ENCODE measurements at places on chromosomes 2 and 18. TPM values are rescaled to one million over a fixed set of nuclear protein-coding genes. Genes with fewer than 3 reads are reported as not detected.

- no peak for DNase-seq
These were observed 36.6 kb upstream of the CCNYL1 start for GRCh38 chr2:207674826-207675225.

DNA sequence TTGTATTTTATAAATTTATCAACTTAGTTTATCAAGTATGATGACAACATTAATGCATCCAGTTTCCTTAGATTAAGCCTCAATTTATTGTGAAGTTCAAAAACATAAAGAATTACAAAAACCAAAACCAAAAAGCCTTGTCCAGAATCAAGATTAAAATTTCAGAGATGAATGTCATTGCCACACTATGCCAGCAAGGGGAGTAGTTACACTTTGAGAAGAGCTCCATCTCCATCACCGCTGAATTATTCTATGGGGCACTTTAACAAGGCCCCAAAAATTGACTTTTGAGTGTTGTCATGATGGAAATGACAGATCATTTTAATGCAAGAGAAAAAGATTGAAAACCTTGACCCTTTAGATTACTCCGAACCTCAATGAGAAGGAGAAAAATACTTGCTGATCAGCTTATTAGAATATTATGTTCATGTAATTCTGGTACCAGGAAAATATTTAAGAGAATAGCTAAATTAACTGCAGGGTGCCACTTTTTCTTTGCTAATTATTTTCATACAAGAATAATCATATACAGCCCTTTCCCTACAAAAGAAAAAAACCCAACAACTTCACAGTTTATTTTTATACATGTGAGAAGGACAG lies 152.5 kb upstream of the AQP4 start:
- no peak for DNase-seq

ELAC1 gene
- 8.6 TPM for total RNA-seq

UBE2E3 gene
- 54.6 TPM for total RNA-seq

DNA sequence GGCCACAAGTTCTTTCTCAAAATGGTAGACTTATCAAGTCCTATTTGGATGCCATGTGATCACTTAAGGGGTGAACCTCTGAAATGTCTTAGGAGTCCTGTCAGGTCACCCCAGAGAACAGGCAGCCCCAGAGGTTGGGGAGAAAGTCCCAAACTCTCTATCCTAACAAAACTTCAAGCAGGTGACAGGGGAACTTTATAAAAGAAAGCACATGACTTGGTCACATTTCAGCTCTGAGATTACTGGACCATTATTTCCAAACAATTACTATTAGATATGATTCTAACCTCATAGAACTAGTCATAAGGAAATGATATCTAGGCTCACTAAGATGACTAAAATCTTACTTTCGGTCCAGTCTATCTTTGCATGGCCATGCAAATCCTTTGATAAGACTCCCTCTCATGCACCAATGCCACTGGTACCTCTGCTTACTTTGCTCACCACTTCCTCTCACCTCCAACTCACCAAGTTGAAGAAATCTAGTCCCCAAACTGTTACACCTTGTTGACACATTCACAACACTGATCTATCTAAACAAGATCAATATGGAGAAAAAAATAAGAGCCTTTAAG lies 107.0 kb downstream of the GALNT14 start:
- no peak for DNase-seq

GRCh38 chr18:8767340-8767739 lies 62.0 kb downstream of the MTCL1 start:
- no peak for DNase-seq

ESPNL gene
- total RNA-seq = 0.06 TPM

GRCh38 chr2:179096090-179096489 lies 46.2 kb upstream of the CCDC141 start:
- no peak for DNase-seq

HOXD11 gene
- total RNA-seq = 0.37 TPM

LRRTM4 gene
- total RNA-seq = not detected

- no peak for DNase-seq
These were observed 10.2 kb downstream of the DSG4 start for GRCh38 chr18:31386741-31387140.

RNF152 gene
- total RNA-seq = 80.9 TPM

- peak; percentile 72 for DNase-seq
These were observed at the start of gene PRKCE for GRCh38 chr2:45651415-45652089. Gene PRKCE, plus strand, starts transcription at chr2:45651675.

C1QL2 gene
- not detected for total RNA-seq

CACNB4 gene
- 1.3 TPM for total RNA-seq

- DNase-seq = no peak
These were observed 14.6 kb downstream of the ABCG8 start for GRCh38 chr2:43853141-43854081.

- DNase-seq = no peak
These were observed 88.1 kb upstream of the SLC8A1 start for GRCh38 chr2:40540026-40540425.

DNA sequence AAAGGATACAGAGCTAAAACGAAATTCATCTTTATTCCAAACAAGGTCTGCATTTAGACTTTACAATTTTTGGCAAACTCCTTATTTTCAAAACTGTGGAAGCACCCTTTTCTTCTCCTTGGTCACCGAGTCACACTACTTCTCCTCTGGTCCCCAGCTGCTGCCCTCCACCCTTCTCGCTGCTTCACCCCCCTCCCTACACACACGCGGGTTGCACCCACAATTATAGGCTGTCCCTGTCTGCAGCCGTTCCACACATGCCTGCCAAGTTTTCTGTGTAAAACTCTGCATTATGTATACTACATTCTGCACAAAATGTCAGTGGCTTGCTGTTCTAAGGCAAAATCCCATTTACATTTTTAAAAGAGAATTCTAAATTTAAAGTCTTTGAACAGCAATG lies 63.5 kb downstream of the PTPN2 start:
- DNase-seq = no peak

DNA sequence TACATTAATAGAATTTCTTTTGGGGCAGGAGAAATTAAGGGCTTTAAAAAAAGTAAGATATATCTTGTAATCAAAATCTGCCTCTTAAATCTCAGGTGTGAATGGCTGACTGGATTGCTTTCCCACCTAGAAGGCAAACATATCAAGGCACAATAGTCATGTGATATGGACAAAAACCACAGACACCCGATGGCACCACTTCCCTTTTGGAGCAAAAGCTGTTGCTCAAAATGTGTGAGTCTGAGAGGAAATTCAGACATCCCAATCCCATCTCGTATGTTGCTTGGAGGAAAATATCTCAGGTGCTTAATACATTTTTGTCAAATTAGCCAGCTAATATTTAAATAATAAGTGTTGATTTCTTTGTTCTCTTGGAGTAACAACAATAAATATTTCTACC lies 120.7 kb downstream of the KCNF1 start:
- no peak for DNase-seq

OTOF gene
- not detected for total RNA-seq

GRCh38 chr18:80009661-80010550 lies 21.5 kb upstream of the TXNL4A start:
- DNase-seq = peak; percentile 40

ARHGEF4 gene
- total RNA-seq = 1.1 TPM

GRCh38 chr2:88307817-88308216 lies 137.7 kb downstream of the THNSL2 start:
- DNase-seq = no peak

MC2R gene
- total RNA-seq = not detected

PAX8 gene
- 1.3 TPM for total RNA-seq

GRCh38 chr18:41905786-41906527 lies 49.1 kb upstream of the PIK3C3 start:
- DNase-seq = no peak

AAK1 gene
- total RNA-seq = 59.5 TPM

- DNase-seq = no peak
These were observed 286.8 kb downstream of the ARL6IP6 start for GRCh38 chr2:153005071-153005730.

GRCh38 chr2:71801969-71802368 lies 345.7 kb downstream of the CYP26B1 start:
- DNase-seq = peak; percentile 39

All from left colon (tissue), 2 donors.